ENCODE measurements at places on chromosomes 7 and 10.

- DNase-seq: no peak
These were observed 32.0 kb downstream of the ZMIZ1 start for GRCh38 chr10:79100771-79101170.

- no peak for DNase-seq
These were observed 71.5 kb downstream of the SLC35B4 start for GRCh38 chr7:134245253-134245652.

DNA sequence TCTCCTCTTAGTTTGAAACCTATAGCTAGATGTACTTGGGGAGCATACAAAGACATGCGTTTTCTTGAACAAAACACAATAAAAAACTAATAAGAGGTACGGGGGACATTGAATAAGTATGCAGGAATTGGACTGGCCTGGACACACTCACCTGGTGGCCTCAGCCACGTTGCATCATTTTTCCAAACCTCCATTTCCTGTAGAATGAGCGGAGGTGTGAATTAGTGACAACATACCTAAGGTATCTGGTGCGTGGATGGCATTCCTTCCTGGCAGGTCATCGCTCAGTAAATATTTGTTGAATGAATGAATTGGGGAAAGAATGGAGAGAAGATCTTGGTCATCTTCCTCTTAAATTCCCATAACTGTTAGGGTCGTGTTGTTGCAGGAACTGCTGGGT, 103.2 kb upstream of the CTBP2 start:
- peak; percentile 65 for DNase-seq

- no peak for DNase-seq
These were observed 273.8 kb downstream of the RNLS start for GRCh38 chr10:88309365-88309764.

- DNase-seq: no peak
These were observed 126.3 kb downstream of the MAD1L1 start for GRCh38 chr7:2106440-2106839.

- no peak for DNase-seq
These were observed 219.1 kb downstream of the SEC23IP start for GRCh38 chr10:120111628-120112027.

Measured in renal cortical epithelial cell (primary cell).